ENCODE measurements at places on chromosomes 6 and 20. TPM values are rescaled to one million over a fixed set of nuclear protein-coding genes. Genes with fewer than 3 reads are reported as not detected.

DNA sequence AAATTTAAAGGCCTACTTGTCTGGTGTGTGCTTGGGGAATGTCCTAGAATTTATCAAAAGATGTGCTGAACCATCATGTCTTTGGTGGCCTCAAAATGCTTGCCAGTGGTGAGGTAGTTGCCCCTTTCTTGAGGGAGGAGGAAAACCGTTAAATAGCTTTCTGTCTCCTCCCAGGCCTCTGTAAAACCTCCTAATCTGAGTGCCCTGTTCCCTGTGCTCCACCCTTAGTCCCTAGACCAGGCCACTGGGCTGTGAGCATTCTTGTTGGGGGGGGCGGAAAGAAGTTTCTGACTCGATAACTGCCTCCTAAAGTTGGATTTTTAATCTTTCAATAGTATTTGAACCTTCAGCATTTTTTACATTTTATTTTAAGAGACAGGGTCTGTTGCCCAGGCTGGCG, 23.1 kb downstream of the JARID2 start:
- DNase-seq: no peak

ZC2HC1B gene
- total RNA-seq: not detected

- no peak for DNase-seq
Measured at GRCh38 chr6:138728662-138729061, 44.9 kb upstream of the CCDC28A start.

RIPOR2 gene
- 15.7 TPM for total RNA-seq

LY6G6C gene
- total RNA-seq: not detected

GRCh38 chr6:116266803-116267202, 12.9 kb downstream of the TSPYL1 start:
- no peak for DNase-seq

GRCh38 chr6:159062564-159062945, 17.8 kb upstream of the TAGAP start:
- DNase-seq: no peak

GRCh38 chr6:14953836-14954235, 292.0 kb upstream of the JARID2 start:
- no peak for DNase-seq

DNA sequence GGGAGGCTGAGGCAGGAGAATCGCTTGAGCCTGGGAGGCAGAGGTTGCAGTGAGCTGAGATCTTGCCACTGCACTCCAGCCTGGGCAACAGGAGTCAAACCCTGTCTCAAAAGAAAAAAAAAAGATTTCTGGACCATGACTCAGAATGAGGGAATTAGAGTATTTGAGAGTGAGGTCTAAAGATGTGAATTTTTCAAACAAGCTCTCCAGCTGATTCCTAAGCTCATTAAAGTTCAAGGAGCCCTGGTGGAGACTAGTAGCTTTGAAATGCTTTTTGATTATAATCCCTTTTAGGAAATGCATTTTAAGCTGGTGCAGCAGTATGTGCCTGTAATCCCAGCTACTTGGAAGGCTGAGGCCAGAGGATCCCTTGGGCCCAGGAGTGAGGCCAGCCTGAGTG, 21.8 kb upstream of the SRF start:
- no peak for DNase-seq

GRCh38 chr20:53829724-53830521, 236.3 kb upstream of the ZNF217 start:
- DNase-seq: no peak
